Right ventricle myocardium inferior (tissue), 1 donor: ENCODE measurements at places on chromosomes 11 and 22.

DNA sequence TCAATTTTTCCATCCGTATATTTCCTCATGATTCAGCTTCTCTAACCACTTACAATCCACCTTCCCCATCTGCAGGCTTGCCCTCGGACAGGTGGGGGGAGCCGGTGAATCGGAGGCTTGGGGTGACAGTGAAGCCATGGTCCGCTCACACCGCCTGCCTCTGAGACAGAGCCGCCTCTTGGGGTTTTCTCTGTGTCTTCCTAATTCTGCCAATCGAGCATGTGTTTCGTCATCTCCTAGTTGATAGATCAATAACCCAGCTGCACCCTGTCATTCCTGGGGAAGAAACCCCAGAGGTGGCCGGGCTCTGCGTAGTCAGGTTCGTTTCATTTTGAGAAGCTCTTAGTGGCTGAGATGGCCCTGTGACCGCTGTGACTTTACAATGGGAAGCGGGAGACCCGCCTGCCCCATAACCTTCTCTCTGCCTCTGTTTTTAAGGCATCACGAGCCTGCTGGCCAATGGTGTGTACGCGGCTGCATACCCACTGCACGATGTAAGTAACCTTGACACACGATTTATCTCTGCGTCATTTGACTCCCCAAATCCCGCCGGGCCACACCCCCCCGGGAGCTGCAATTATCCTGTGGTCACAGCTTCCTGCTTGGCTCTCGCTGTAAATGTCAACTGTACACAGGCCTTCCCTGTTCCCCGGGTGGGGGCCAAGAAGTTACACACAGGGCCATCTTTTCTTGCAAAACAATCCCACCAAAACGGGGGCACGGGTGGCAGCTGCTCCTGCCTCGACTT, 33.3 kb downstream of the ANO1 start:
- peak; percentile 77 for DNase-seq

DNA sequence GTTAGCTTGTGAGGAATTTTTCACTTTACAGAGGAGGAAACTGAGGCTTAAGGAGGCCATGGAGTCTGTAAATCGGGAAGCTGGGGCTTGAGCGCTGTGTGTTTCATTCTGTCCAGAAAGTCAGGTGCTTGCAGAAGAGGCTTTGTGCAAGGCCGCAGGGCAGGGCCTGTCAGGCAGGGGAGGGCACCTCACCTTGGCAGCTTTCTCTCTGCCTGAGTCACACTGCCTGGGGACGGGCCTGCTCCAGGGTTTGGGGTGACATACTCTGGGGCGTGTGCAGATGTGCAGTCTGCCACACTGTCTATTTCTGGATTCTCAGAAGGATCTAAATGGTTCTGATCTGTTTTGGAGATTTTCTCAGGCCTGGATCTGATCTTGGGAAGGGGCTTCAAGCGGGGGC, 8.4 kb downstream of the INCENP start:
- no peak for DNase-seq

DNA sequence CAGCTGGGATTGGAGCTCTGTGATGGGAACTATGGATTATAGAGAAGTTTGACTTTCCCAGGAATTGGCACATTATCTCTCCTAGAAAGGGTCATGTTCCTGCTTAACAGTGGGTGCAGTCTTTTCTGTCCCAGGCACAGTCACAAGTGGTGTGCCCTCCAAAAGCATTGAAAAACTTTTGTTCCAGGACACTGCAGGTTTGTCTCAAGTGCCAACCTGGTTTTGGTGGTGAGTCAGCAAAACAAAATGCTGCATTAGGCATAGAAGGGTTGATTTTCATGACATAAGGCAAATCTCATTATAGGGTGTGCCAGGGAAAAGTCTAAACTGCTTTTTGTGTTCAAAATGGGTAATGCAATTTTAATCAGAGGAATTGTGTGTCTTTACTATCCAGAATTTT, 4.9 kb downstream of the HTATIP2 start:
- DNase-seq: no peak

GRCh38 chr11:10899121-10899830, 41.4 kb upstream of the ZBED5 start:
- peak; percentile 75 for DNase-seq

GRCh38 chr11:66050581-66051231, 1.5 kb upstream of the SF3B2 start:
- DNase-seq: no peak

GRCh38 chr22:19654338-19654987, 59.8 kb upstream of the SEPTIN5 start:
- DNase-seq: no peak

GRCh38 chr22:28246397-28246796, 327.3 kb upstream of the PITPNB start:
- DNase-seq: no peak

DNA sequence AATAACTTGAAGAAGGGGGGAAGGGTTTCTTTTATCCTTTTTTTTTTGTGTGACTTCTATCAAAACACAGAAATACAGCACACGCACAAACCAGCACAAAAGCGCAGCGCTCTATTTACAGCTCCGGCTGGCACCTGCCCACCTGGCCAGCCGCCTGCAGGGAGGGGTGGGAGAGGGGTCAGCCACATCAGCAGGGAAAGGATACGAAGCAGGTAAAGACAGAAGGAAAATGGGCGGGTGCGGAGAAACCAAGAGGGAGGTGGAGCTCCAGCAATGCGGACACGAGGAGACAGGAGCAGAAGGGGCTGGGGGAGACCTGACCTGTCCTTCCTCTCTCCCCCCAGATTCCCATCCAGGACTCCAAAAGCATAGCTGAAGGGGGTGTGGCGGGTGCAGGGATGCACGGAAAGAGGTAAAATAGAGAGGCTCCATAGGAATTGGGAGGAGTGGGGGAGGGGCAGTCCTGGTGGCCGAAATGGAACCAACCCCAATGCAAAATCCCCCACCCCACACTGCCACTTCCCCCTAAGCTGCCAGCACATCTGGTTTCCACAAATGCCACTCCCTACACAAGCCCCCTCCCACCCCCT, 14.1 kb downstream of the CXCR5 start:
- no peak for DNase-seq

- DNase-seq: no peak
Observed at GRCh38 chr11:102630598-102631448, 5.7 kb upstream of the MMP20 start.

GRCh38 chr11:93585758-93586157, 42.6 kb upstream of the SMCO4 start:
- DNase-seq: no peak

- DNase-seq: no peak
Observed at GRCh38 chr11:112644410-112645131, 316.6 kb upstream of the NCAM1 start.

DNA sequence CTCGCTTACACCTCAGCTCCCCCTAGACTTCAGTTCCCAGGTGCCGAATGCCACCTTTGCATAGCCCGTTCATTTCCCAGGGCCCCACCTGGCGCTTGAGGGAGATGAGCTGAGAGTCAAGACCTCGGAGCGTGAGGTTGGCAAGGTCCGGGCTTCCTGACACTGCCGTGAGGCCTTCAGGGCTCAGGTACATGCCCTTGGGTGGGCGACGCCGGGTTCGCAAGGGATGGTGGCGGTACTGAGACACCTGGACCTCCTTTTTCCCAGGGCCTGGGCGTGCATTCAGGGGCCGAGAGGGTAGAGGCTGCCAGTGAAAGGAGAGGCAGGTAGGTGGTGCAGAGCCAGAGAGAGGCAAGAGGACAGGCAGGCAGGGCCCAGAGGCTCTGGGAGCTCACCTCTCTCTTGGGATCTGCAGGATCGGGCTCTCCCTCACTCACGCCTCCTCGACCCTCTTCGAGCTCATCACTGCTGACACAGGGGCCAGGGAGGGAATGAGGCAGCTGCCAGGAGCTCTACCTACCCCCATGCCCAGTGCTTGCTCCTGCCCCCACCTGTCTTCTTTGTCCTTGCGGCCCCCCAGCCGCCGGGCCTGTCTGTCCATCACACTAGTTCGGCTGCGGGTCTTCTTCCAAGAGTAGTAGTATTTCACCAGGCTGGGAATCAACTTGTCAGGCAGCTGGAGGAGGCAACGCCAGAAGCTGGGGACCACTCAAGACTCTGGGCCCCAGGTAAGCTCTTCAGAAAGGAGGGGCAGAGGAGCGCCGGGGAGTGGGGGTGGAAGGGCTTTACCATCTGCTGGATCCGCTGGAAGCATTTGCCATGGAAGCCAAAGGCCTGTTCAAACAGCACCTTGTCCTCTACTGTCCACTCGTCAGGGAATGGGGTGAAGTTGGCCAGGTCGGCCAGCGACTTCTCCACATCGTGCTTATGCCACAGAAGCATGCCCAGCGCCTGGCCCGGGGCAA, 2.8 kb downstream of the RCOR2 start:
- DNase-seq: no peak

DNA sequence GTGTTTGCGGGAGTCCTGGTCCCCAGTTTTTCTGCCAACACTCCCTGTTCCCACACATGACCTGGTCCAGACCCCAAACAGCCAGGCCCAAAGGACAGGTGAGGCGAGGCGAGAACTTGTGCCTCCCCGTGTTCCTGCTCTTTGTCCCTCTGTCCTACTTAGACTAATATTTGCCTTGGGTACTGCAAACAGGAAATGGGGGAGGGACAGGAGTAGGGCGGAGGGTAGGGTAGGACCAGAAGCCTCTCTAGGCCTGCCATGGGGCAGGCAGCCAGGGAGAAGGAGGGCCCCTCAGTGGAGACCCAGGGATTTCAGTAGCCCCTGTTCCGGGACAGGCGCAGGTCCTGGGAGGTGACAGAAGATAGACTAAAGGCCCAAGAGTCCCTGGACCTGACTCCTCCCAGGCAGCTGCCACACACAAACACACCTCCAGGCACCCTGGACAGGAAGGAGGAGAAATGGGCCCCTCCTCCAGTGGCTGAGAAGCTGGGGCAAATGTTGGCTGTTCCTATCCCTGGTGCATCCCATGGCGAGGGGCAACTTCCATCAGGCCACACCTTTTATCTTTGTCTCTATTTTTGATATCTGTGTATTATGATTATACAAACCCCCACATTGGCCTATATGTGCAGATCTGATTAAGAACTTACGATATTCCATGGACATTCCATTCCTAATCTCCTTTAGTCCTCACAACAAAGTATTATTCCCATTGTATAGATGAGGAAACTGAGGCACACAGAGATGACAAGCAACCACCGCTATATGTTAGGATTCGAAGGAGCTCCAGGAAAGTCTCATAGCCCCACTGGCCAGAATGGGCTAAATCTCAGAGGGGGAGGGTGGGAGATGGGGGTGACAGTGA, 626 bp upstream of the F2 start:
- DNase-seq: no peak

- DNase-seq: no peak
Observed at GRCh38 chr11:85766721-85767161, 44.2 kb downstream of the SYTL2 start.

DNA sequence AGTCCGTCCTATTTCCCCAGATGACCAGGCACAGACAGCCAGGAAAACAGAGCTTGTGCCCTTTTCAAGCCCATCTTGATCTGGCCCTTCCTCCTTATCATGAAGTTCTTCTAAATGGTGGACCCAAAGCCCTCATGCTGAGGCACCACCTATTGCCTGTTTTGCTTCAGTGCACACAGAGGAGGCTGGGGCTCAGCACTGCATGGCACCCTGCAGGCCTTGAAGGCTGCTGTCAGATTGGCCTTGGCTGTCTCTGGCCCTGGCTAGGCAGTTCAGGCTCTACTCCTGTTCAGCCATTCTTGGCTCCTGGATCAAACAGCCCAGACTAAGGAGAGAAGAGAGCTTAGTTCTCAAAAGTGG, 49.2 kb downstream of the OTOG start:
- DNase-seq: no peak

DNA sequence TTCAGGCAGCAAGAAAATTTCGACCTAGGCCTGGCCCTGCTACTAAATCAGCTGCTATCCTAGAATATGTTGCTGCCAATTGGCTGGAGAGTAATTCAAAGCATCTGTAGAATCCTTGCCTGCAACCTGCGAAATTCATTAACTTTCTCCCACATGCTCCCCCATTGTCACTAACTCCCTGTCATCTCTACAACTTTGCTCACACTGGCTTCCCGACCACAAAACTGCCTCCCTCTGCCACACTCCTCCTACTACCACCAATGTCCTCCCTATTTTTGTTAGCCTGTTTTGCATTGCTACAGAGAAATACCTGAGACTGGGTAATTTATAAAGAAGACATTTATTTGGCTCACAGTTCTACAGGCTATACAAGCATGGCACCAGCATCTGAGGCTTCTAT, 570.6 kb downstream of the INSC start:
- no peak for DNase-seq

- peak; percentile 81 for DNase-seq
Observed at GRCh38 chr11:117828611-117829368, 4.2 kb upstream of the FXYD2 start.

DNA sequence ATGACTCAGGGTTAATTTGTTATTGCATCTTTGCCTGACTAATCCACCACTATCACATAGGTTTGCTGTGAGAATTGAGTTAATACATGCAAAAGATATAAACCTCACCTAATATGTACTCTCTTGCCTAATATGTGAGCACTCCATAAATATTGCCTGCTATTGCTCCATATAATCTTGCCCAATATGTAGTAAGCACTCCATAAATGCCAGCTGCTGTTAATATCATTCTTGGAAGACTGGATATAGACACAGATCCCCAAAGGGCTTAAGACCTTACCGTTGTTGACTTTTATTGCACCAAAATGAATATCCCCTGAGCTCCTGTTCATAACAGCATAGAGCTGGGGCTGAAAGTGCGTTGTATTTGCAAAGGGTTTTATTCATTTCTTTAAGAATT, 27.0 kb upstream of the LRRC55 start:
- DNase-seq: no peak

DNA sequence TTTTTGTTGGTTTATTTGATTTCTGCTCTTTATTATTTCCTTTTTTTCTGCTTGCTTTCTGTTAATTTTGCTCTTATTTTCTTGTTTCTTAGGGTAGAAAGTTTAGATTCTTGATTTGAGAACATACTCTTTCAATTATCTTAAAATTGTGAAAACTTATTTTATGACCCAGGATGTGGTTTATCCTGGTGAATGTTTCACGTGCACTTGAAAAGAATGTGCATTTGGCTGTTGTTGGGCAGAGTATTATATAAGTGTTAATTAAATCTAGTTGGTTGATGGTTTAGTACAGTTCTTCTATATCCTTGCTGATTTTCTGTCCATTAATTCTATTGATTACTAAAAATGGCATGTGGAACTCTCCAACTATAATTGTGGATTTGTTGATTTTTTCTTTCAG, 66.9 kb upstream of the NARS2 start:
- DNase-seq: no peak

GRCh38 chr11:34182921-34183685, 77.7 kb downstream of the NAT10 start:
- no peak for DNase-seq

DNA sequence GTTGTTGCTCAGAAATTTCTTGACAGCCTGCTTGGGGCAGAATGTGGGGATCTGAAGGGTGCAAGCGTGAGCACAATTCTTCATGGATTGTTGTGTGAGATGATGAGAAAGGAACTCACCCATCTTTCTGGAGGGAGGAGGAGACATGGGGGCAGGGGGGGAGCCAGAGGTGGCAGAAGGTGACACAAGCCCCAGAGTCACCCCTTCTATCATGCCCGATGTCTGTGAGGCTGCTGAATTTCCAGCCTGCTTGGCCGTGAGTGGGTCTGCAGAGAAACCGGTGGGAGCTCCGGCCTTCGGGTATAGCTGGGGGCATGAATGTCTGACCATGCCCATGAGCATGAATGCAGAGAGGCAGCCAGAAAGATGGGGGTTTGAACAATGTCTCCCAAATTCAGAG, 870.7 kb downstream of the TBC1D22A start:
- DNase-seq: no peak

GRCh38 chr11:72584293-72584938, 89.8 kb downstream of the PDE2A start:
- DNase-seq: peak; percentile 90
